Right cardiac atrium (tissue), 5 donors: ENCODE measurements at places on chromosomes 3 and 15. TPM values are rescaled to one million over a fixed set of nuclear protein-coding genes. Genes with fewer than 3 reads are reported as not detected.

DNA sequence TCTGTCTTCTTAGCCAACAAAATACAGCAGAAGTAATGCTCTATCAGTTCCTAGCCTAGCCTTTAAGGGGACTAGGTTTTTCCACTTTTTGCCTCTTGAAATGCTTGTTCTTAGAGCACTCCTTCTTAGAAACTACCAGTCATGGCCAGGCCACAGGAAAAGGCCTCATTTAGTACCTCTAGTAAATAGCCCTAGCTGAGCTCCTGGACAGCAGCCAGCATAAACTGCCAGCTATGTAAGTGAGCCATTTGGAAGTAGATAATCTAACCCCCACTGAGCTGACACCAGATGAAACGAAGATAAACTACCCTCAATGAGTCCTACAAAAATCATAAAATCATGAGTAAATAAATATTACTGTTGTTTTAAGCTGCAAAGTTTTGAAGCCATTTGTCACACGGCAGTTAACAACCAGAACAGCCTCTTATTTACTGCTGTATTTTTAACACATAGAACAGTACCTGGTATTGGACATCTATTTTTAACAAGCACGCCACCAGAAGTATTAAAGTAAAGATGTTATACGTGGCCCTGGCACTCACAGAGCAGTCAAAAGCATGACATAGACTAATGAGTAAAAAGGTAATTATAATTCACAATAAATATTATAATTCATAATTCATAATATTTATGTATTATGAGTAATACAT is 12.0 kb downstream of the TBC1D5 start:
- peak; percentile 22 for DNase-seq

- DNase-seq, result no peak
Measured at GRCh38 chr15:69529961-69530633, 77.5 kb downstream of the RPLP1 start.

DNA sequence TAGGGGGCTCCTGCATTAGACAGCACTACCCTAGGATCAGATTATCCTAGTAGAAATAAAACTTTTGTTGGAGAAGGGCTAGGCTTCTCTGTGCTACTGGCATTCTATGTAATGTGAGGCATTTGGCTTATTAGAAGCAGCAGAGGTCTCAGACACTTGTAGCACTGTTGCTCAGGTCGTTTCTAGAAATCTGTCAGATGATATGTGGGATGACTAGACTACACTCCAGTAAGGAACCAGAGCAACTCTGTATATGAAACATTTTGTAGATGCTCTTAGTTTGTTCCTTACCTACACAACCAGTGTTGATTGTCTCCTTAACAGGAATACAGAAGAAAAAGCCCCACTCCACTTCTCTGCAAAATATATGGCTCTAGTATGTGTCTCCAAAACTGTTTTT is 21.9 kb upstream of the FBXL22 start:
- DNase-seq, result no peak

GRCh38 chr15:53716909-53717876 is 42.3 kb downstream of the WDR72 start:
- no peak for DNase-seq

DNA sequence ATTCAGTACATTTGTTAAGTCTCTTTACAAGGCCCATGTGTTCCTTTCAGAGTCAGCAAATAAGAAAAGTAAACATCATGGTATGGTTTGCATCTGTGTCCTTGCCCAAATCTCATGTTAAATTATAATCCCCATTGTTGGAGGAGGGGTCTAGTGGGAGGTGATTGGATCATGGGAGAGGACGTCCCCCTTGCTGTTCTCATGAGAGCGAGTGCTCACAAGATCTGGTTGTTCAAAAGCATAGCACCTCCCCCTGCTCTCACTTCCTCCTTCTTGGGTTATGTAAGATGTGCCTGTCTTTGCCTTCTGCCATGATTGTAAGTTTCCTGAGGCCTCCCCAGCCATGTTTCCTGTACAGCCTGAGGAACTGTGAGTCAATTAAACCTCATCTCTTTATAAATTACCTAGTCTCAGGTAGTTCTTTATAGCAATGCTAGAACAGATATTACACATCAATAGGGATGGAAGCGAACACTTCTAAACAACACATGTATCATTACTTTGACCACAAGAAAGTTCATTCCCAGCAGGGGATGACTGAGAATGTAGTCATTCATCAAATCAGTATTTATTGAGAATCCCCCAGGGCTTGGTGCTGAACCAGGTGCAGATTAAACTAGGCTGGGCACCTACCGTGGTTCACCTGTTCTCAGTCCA is 4.1 kb downstream of the EFCAB12 start:
- no peak for DNase-seq

GRCh38 chr3:108914774-108915641 is 38.7 kb downstream of the GUCA1C start:
- DNase-seq, result no peak

- DNase-seq, result no peak
Measured at GRCh38 chr15:84697236-84697990, 18.5 kb downstream of the SEC11A start.

- DNase-seq, result no peak
Measured at GRCh38 chr15:87608238-87609028, 648.1 kb downstream of the NTRK3 start.

ALG3 gene
- 19.3 TPM for polyA plus RNA-seq
